Activated CD4-positive, CD25-positive, alpha-beta regulatory T cell (primary cell): ENCODE measurements at places on chromosomes 12 and 14.

- DNase-seq: no peak
These were observed 1.5 kb downstream of the KIF21A start for GRCh38 chr12:39441189-39441962.

DNA sequence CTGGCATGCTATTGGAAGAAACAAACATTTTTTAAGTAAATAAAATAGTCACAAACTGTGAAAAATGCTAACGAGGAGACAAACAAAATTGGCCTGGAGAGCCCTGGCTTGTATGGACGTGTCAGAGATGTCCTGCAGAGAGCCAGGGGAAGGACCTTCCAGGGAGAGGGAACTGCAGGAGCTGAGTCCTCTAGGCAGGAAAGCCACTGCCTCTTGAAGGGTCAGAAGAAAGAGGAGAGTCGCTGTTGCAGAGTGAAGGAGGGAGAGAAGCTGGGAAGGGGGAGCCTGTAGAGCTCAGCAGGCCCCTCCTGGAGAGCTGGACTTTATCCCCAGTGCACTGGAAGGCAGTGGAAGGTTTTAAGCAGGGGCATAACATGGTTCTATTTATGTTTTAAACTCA, 80.3 kb upstream of the PWP1 start:
- DNase-seq: no peak

DNA sequence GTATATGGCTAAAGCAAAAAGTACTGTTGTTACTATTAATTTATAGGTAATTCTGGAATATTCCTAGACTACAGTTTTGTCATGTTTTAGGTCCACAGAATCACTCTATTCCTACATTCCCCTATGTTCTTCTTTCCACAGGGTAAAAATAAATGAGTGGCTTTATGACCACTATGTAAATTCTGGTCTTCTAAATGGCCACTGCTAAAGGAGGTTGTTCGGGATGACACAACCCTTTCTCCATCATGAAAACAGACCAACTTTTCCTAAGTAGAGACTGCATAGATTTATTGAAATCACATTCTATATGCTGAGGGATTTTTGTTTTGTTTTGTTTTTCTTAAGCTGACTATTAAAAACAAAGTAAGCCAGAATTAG, 88.0 kb downstream of the SYT1 start:
- no peak for DNase-seq

DNA sequence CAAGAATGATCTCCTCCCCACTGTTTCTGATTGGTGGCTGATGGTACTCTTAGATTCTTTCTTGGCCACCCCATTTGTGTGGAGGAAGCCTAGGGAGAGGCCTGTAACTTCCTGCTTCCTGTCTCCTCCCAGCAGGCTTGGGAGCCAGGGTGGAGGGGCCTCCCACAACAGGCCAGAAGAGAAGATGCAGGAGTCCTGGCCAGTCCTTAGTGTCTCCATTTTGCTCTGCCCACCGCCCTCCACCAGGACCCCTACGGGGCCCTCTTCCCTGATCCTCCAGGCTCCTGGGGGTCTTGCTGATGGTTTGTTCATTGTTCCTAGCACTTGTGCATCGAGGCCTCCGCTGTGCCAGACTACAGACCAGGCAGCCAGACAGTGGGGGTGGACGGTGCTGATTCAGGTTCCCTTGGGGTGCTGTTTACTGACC, 6.8 kb downstream of the TSPAN9 start:
- DNase-seq: no peak

GRCh38 chr12:6181583-6182278, 18.5 kb upstream of the CD9 start:
- DNase-seq: no peak

GRCh38 chr12:92055877-92056276, 89.8 kb downstream of the BTG1 start:
- DNase-seq: no peak

DNA sequence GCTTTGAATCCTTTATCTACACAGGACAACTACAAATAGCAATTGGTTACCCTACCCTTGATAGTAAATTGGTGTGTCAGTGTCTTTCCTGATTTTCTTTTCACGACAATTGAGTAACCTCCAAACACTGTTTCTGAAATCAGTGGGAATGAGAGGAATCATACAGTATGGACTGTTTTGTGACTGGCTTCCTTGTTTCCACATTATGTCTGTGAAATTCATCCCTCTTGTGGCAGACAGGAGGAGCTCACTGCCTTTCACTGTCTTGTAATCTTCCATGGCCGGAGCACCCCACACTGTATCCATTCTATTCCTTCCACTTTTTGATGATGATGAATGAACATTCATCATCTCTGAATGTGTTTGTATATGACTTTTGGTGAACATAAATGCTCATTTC, 164.0 kb upstream of the PZP start:
- DNase-seq: no peak

- DNase-seq: no peak
These were observed 248.3 kb downstream of the PHLDA1 start for GRCh38 chr12:75783093-75783877.

GRCh38 chr12:52448228-52448627, 3.7 kb downstream of the KRT6B start:
- DNase-seq: no peak
